ENCODE measurements at places on chromosomes 7 and 10. TPM values are rescaled to one million over a fixed set of nuclear protein-coding genes. Genes with fewer than 3 reads are reported as not detected.

Gene KAZALD1
- polyA plus RNA-seq, result 11.6 TPM

Gene CNTNAP2
- 0.13 TPM for polyA plus RNA-seq

Gene MPP7
- 0.48 TPM for polyA plus RNA-seq

Gene SPOCK2
- 23.6 TPM for polyA plus RNA-seq
